ENCODE measurements at places on chromosomes 13 and 19.
A peak's percentile ranks its signal among the peaks of the same experiment; 100 is the strongest.

DNA sequence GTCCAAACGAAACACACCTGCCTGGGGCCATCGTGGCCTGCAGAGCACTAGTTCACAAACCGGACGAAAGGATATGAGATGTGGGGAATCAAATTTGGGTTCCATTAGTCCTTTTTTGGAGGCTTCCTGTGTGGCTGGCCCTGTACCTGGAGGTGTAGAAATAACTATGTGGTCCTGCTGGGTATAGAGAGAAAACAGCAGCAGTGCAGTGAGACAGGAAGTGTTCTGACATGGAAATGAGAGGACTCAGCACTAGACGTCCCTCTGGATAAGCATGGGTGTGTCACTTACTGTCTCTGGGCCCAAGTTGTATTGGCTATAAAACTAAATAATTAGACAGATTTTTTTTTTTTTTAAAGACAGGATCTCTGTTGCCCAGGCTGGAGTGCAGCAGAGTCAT lies 12.3 kb downstream of the KDELR1 start:
- H3K27me3 ChIP-seq = peaks cover 16% of the 10 kb centered on the region
- no peak for ATAC-seq
- H3K27ac ChIP-seq = no peak overlapping the region
- no peak overlapping the region for H3K4me3 ChIP-seq

DNA sequence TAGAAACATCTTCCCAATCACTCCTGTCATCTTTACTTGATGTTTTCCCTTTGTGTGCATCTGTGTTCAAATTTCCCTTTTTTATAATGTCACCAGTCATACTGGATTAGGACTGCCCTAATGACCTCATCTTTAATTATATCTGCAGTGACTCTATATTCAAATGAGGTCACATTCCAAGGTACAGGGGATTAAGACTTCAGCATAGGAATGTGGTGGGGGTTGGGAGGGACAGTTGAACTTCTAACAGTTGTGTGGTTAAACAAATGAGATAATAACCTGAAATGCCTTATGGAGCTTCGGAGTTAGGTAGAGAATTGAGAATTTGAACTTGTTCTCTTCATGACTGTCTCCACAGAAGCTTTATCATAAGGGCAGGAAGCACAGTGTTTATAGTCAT lies 23.0 kb downstream of the PAN3 start:
- no peak overlapping the region for H3K27ac ChIP-seq
- no peak for ATAC-seq
- H3K4me1 ChIP-seq = peaks cover 45% of the 10 kb centered on the region
- no peaks in the 10 kb centered on the region for H3K27me3 ChIP-seq
- H3K4me3 ChIP-seq = no peak overlapping the region
- peaks cover 22% of the 10 kb centered on the region for H3K36me3 ChIP-seq

- no peaks in the 10 kb centered on the region for H3K36me3 ChIP-seq
- peaks cover 43% of the 10 kb centered on the region for H3K27me3 ChIP-seq
- no peak overlapping the region for H3K4me3 ChIP-seq
- ATAC-seq = peak; percentile 63
- peaks cover 7% of the 10 kb centered on the region for H3K4me1 ChIP-seq
- no peak overlapping the region for H3K27ac ChIP-seq
These were observed 72.6 kb upstream of the SERP2 start for GRCh38 chr13:44300895-44301638.

DNA sequence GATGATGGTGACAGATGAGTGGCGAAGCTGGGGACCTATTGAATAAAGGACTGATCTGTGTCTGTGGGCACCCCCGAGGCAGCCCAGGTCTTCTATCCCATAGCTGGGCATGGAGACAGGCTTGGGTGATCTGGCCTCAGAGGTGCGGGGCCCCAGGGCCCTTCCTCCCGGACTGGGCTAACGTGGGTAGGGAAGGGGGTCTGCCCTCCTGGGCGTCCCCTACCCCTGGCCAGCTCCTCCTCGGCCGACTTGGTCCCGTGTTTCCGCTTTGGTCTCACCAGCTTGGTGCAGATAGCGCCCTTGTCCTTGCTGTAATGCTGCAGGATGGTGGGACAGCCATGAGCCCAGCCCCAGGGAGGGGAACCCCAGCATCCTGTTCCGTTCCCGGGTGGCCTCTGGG lies 3.3 kb downstream of the MATK start:
- H3K36me3 ChIP-seq = peaks cover 15% of the 10 kb centered on the region
- no peak for ATAC-seq
- H3K27ac ChIP-seq = no peak overlapping the region
- H3K27me3 ChIP-seq = peaks cover 22% of the 10 kb centered on the region
- no peak overlapping the region for H3K4me3 ChIP-seq

DNA sequence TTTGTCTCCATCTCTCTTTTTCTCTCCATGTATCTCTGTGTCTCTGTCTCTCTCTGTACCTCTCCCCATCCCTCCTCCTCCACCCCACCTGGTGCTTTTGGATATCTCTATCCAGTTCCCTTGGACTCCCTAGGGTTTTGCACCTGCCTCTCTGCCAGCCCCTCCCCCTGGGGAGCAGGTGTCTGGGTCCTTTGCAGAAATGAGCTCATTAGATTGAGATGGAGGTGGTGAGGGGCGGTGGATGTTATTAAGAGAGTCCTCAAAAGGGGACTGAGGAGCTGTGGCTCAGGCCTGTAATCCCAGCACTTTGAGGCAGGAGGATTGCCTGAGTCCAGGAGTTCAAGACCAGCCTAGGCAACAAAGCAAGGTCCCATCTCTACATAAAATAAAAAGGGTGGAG lies 2.1 kb downstream of the KCNN4 start:
- H3K4me1 ChIP-seq = peaks cover 80% of the 10 kb centered on the region
- H3K27me3 ChIP-seq = no peaks in the 10 kb centered on the region
- peak overlapping the region; percentile 93 for H3K27ac ChIP-seq
- ATAC-seq = no peak
- peak overlapping the region; percentile 82 for H3K4me3 ChIP-seq
- peaks cover 34% of the 10 kb centered on the region for H3K36me3 ChIP-seq

GRCh38 chr19:57511484-57511883 lies 11.7 kb downstream of the ZNF773 start:
- H3K36me3 ChIP-seq = peaks cover 88% of the 10 kb centered on the region
- H3K27me3 ChIP-seq = no peaks in the 10 kb centered on the region
- no peak for ATAC-seq
- H3K27ac ChIP-seq = no peak overlapping the region
- no peaks in the 10 kb centered on the region for H3K4me1 ChIP-seq

DNA sequence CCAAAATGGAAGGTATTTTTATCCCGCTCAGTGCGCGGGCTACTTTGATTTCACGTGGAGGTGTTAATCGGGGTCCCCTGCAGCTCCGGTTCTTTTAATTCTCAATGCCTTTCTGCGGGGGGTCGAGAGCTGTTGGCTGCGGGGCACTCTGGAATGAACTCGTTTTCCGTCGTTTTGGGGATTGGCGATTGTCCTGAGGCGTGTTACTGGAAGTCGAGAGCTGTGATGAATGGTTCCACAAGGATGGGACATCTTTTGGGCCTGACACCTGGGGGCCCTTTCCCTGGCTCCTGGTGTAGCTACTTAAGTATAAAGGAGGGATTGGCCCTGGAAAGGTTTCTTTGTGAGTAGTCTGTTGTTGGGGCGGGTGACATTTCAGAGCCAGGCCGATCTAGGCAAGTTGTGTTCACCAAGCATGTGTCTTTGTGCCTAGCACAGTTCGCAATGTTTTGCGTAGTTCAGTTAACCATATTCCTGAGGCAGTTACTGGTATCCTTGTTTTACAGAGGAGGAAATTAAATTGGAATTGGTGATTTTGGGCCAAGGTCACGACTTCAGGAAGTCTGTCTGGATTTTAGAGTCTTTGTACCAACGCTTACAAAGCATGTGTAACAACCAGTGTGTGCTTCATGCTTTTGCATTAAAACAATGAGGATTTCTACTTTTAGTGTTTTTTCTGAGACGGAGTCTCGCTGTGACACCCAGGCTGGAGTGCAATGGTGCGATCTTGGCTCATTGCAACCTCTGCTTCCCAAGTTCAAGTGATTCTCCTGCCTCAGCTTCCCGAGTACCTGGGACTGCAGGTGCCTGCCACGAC lies 846 bp downstream of the RPL13A start:
- H3K27me3 ChIP-seq = no peaks in the 10 kb centered on the region
- ATAC-seq = no peak
- peaks cover 51% of the 10 kb centered on the region for H3K4me1 ChIP-seq

GRCh38 chr19:1302533-1303239 lies 17.0 kb downstream of the EFNA2 start:
- H3K27ac ChIP-seq = no peak overlapping the region
- peaks cover 8% of the 10 kb centered on the region for H3K27me3 ChIP-seq

- H3K4me1 ChIP-seq = no peaks in the 10 kb centered on the region
- H3K4me3 ChIP-seq = no peak overlapping the region
- H3K36me3 ChIP-seq = no peaks in the 10 kb centered on the region
- no peak for ATAC-seq
These were observed 38.9 kb downstream of the TSC22D1 start for GRCh38 chr13:44537248-44537647.

GRCh38 chr13:91311491-91311890 lies 36.0 kb upstream of the MIR17HG start:
- no peak overlapping the region for H3K27ac ChIP-seq
- H3K4me3 ChIP-seq = no peak overlapping the region
- no peaks in the 10 kb centered on the region for H3K27me3 ChIP-seq
- peaks cover 17% of the 10 kb centered on the region for H3K4me1 ChIP-seq
- no peaks in the 10 kb centered on the region for H3K36me3 ChIP-seq

DNA sequence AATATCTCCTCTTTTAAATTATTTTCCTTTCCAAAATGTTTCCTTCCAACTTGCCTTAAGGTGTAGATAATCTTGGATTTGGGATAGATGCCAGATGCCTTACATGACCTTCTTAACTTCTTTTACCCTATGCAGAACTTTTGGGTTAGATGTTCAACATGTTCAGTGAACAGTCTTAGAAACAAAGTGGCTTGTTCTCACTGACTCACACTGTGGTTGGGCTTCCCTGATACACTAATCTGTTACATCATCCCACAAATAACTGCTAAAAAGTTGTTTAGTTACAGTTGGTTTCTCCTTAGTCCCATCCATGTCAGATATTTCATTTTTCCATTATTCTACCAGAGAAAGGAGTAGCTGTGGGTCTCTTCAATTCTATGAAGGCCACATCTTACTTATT lies 2638.2 kb downstream of the PCDH9 start:
- H3K4me3 ChIP-seq = no peak overlapping the region
- H3K4me1 ChIP-seq = no peaks in the 10 kb centered on the region
- no peaks in the 10 kb centered on the region for H3K27me3 ChIP-seq
- no peak overlapping the region for H3K27ac ChIP-seq
- no peak for ATAC-seq

GRCh38 chr13:77143431-77143830 lies 116.5 kb upstream of the FBXL3 start:
- H3K27me3 ChIP-seq = no peaks in the 10 kb centered on the region
- H3K36me3 ChIP-seq = peaks cover 63% of the 10 kb centered on the region
- ATAC-seq = no peak
- H3K4me1 ChIP-seq = no peaks in the 10 kb centered on the region
- no peak overlapping the region for H3K27ac ChIP-seq

- H3K27me3 ChIP-seq = no peaks in the 10 kb centered on the region
- H3K36me3 ChIP-seq = no peaks in the 10 kb centered on the region
- no peak for ATAC-seq
- H3K4me1 ChIP-seq = no peaks in the 10 kb centered on the region
- H3K4me3 ChIP-seq = no peak overlapping the region
These were observed 650.8 kb upstream of the PCDH9 start for GRCh38 chr13:67880916-67881315.

DNA sequence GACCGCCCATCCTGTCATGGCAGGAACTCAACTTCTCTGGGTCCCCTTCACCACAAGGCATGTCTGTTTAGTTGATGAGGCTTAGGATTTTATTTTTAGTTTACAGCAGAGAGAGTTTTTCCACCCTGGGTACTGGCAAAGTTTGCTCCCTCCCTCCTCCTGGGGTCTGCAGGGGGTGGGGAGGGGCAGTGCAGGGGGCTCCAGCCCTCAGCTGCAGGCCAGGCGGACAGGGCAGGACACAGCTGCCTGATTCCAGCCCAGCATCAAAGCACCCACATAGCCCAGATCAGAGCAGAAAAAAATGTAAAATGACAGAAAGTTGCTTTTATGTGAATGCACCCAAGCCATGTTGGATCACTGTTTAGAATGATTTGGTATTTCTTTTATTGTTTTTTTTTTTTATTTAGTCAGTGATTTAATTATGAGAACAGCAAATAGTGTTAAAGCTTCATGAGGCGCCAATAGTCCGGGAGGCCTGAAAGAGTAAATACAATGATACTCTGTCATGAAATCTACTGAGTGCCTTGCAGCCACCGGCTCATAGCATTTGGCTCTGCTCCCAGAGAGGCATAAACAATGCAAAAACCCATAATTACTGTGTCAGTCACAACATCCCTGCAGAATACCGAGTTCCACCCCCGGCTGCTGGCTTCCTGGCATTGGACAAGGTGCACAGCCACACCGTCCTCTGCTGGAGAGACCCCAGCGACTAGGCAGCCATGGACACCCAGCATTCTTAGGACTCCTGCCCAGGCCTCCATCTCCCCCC lies 923.5 kb downstream of the UQCRFS1 start:
- H3K27me3 ChIP-seq = no peaks in the 10 kb centered on the region
- H3K4me3 ChIP-seq = no peak overlapping the region
- no peak overlapping the region for H3K27ac ChIP-seq
- no peak for ATAC-seq
- no peaks in the 10 kb centered on the region for H3K36me3 ChIP-seq

- peaks cover 6% of the 10 kb centered on the region for H3K4me1 ChIP-seq
- H3K36me3 ChIP-seq = peaks cover 25% of the 10 kb centered on the region
- H3K27me3 ChIP-seq = no peaks in the 10 kb centered on the region
- H3K4me3 ChIP-seq = no peak overlapping the region
- ATAC-seq = no peak
These were observed 101.8 kb downstream of the FAM216B start for GRCh38 chr13:42883142-42883541.

GRCh38 chr19:10718205-10719196 lies 622 bp downstream of the DNM2 start:
- H3K27me3 ChIP-seq = no peaks in the 10 kb centered on the region
- peak overlapping the region; percentile 77 for H3K27ac ChIP-seq
- H3K36me3 ChIP-seq = peaks cover 16% of the 10 kb centered on the region
- peak overlapping the region; percentile 89 for H3K4me3 ChIP-seq
- peak; percentile 51 for ATAC-seq

- no peak for ATAC-seq
- peaks cover 11% of the 10 kb centered on the region for H3K27me3 ChIP-seq
- H3K4me3 ChIP-seq = no peak overlapping the region
- H3K27ac ChIP-seq = no peak overlapping the region
- H3K4me1 ChIP-seq = no peaks in the 10 kb centered on the region
These were observed 19.2 kb downstream of the SIGLEC7 start for GRCh38 chr19:51161266-51161665.

GRCh38 chr19:19460761-19461265 lies 54.5 kb downstream of the TSSK6 start:
- H3K4me3 ChIP-seq = peak overlapping the region; percentile 66
- ATAC-seq = peak; percentile 76
- no peaks in the 10 kb centered on the region for H3K27me3 ChIP-seq
- peaks cover 18% of the 10 kb centered on the region for H3K36me3 ChIP-seq

DNA sequence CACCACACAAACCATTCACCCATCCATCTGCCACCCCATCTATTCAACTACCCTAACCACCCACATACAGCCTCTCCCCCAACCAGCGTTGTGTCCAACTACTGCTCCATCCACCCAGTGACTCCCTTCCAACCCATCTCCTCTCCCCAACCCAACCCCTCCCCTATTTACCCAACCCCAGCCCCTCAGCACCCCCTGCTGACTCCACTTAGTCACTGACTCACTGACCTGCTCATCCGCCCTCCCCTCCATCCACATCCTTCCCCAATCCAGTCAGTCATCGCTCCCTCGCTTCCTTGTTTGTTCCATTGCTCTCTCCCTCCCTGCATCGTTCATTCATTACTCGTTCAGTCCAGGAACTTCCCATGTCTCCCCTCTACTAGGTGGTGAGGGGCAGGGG lies 39.2 kb downstream of the KCNC3 start:
- H3K27me3 ChIP-seq = peaks cover 87% of the 10 kb centered on the region
- no peak for ATAC-seq
- H3K27ac ChIP-seq = no peak overlapping the region
- peaks cover 14% of the 10 kb centered on the region for H3K36me3 ChIP-seq

Data from stimulated activated memory B cell treated with anti-CD40 and anti-IgM and Interleukin-4, amounts not matched to agents 10 μg/mL and 1 μg/mL and 100 μg/mL, for 72 hours (primary cell).